T-helper 17 cell (primary cell): ENCODE measurements at places on chromosomes 1 and 21. TPM values are rescaled to one million over a fixed set of nuclear protein-coding genes. Genes with fewer than 3 reads are reported as not detected.

The RGS1 gene
- total RNA-seq = 736 TPM

The KRTAP12-2 gene
- total RNA-seq = not detected

The SHE gene
- total RNA-seq = not detected

The ASPM gene
- total RNA-seq = 0.62 TPM

DNA sequence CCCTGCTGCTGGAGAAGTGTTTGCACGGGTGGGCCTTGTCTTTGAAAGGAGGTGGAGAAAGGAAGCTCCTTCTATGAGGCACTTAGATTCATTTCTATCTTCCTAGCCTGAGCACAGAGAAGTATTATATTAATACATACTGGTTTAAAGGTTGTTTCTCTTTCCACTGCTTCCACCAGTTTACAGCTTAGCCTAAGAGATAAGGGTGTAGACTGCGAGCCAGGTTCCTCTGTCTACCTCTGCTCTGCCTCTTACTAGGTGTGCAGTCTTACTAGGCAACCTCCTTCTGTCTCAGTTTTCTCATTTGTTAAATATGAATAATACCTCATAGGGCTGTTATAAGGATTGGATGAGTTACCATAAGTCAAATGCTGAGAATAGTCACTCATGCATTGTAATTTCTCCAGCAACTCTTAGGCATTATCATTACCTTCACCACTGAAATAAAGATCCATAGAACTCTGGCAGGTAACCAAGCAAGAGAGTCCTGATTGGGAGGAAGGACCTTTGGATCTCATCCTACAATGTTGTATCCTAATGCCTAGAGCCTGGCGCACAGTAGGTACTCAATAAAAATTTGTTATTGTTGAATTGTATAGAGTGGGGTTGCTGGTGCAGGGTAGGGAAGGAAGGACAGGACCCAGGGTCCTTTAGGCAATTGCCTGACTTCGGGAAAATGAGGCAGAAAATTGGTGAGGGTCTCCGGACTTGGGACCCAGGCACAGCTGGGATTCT lies 95.1 kb downstream of the TBX19 start:
- DNase-seq = no peak

GRCh38 chr1:234943836-234944402 lies 184.7 kb downstream of the TOMM20 start:
- no peak for DNase-seq

DNA sequence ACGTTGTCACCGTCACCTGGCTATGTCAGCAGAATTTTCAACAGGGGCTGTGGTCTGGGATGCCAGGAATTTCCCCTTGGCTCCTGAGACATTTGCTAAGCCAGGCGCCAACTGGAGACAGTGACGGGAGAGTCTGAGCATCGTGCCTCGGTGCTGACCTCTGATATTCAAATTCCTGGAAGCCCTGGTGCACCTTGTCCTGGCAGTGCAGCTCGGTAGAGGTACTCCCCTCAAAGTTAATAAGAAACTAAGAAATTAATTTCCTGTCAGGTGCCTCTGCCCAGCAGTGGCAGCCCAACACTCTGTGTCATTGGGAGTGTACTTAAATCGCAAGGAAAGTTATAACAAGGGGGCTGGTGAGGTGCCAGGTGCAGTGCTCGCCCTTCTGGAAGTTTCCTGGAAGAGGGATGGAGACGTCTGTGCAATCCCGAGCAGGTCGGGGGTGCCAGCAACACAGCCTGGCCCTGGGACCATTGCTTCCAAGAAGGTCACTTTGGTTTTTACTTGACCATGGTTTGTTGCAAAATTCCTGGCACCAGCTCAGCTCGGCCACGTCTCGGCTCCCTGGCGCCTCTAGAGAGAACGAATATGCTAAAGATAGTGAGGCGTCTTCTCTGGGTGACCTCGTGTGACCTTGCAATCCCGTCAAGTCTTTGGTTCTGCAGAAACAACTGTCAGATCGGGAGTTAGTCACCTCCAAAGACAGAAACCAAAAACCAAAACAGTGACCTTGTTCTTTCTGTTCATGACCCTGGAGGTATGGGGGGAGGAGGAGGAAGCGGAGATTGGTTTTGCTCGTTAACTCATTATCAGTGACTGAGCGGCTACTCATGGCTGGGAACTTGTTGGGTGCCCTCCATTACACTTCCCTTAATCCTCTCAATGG lies 149.5 kb upstream of the VAMP3 start:
- DNase-seq = no peak

GRCh38 chr1:55210990-55211801 lies 4.0 kb downstream of the USP24 start:
- DNase-seq = no peak

DNA sequence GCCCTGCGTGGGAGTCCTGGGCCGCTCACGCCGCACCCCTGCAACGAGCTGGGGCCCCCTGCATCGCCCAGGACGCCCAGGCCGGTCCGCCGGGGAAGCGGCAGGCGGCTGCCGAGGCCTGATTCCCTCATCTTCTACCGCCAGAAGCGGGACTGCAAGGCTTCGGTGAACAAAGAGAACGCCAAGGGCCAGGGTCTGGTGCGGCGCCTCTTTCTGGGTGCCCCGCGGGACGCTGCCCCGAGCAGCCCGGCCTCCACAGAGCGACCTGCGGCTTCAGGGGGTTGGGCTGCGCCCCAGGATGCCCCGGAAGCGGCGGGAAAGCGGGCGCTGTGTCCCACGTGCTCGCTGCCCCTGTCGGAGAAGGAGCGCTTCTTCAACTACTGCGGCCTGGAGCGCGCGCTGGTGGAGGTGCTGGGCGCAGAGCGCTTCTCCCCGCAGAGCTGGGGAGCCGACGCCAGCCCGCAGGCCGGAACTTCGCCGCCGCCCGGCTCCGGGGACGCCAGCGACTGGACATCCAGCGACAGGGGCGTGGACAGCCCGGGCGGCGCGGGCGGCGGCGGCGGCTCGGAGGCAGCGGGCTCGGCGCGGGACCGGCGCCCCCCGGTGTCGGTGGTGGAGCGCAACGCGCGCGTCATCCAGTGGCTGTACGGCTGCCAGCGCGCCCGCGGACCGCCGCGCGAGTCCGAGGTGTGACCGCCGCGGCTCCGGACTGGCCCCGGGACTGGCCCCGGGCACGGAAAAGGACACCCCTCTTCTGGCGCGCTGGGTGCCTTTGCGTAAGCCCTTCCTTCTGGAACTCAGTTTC lies 2.7 kb downstream of the FAM110D start:
- DNase-seq = peak; percentile 18

GRCh38 chr1:44807364-44808062 lies 362 bp upstream of the DYNLT4 start:
- peak; percentile 73 for DNase-seq

DNA sequence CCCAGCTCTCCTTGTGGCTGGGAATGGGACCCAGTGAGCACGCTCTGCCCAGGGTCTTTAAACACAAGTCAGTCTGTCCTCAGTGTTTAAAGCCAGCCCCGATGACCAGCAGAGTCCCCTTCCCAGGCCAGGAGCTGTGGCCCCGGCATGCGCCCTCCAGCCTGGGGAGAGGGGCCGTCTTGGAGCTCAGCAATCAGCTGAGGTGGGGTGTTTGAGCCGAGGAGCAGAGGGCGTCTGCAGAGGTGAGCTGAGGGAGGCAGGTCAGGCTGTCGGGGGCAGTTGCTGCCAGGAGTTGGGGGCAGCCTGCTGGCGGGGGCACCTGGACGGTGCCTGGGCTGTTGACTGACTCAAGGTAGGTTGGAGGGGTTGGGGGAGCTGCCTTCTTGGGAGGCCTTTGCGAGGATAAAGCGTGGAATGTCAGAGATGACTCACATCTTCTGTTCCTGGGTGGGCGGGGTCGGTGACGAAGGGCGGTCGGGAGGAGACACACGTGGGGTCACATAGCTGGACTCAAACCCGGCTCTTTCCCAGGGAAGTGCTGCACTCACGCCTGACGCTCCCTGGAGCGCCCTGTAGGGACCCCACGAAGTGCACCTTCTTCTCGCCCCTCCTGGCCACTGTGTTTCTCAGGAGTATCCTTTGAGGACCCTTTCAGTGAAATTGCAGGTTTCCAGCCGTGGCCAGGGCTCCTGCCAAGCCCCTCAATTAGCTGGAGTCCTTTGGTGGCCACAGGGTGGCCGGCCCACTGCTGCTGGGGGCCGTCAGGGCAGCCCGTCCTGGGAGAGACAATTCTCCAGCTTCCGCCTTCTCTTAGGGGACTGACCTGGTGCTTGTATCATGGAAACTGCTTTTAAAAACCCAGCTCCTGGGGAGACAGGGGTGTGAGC lies 86.2 kb downstream of the SIK1 start:
- no peak for DNase-seq

DNA sequence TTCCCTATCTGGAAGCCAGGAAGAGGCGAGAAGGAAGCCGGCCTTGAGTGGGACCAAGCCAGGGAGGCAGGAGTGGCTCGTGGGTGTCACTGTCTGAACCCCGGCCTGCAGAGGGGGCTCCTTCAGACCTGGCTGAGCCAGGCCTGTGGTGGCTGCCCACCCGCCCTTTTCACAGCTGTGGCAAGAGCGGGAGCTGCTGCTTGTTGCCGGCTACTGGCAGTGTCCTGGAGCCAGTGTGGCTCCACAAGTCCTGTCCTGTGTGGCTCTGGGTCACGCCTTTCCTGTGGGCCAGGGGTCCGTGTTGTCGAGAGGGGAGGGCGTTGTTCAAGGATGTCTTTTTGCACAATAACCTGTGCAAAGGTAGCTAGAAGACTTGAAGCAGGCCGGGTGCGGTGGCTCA lies 1.3 kb downstream of the PFKL start:
- DNase-seq = no peak

- DNase-seq = no peak
These were observed 14.2 kb downstream of the VPS13D start for GRCh38 chr1:12244078-12244477.

- no peak for DNase-seq
These were observed 146.1 kb downstream of the SIPA1L2 start for GRCh38 chr1:232483826-232484225.

- DNase-seq = no peak
These were observed 134.9 kb upstream of the MAP1LC3C start for GRCh38 chr1:242133796-242134195.

DNA sequence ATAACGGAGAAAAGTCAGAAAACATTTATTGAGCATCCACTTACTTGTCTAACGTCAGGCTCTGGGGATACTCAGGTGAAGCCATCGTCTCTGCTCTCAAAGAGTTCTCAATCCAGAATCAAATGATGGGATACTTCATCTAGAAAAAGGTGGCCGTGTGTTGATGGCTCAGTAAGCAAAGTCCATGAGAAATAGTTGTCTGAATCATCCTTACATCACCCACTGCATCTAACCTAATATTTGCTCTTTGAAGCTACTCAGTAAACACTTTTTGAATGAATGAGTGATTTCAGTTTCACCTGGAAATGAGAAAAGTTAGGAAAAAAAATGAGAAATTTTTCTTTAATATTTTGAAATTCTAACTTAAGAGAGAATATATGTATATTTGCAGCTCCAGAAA lies 155.3 kb upstream of the PKN2 start:
- DNase-seq = no peak

- DNase-seq = no peak
These were observed 2.0 kb upstream of the ANKRD35 start for GRCh38 chr1:145887631-145888030.

GRCh38 chr21:43611598-43612369 lies 47.5 kb downstream of the HSF2BP start:
- no peak for DNase-seq

DNA sequence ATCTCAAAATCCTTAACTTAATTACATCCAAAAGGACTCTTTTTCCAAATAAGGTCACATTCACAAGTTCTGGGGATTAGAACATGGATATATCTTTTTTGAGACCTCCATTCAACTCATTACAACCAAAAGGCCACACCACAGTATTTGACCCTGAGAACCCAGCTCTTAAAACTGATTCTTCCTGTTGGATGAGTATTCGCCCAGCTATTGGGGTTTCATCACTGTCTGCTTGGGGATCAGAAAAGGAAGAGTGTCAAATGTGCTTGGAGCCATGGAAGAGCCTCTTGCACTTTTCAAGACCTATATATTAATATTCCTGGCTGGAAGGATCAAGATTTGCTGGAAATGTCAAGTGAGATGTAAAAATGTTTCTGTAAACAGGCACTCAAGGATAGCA lies 5.4 kb upstream of the TINAGL1 start:
- no peak for DNase-seq

GRCh38 chr21:35427320-35428000 lies 378.4 kb upstream of the RUNX1 start:
- no peak for DNase-seq

DNA sequence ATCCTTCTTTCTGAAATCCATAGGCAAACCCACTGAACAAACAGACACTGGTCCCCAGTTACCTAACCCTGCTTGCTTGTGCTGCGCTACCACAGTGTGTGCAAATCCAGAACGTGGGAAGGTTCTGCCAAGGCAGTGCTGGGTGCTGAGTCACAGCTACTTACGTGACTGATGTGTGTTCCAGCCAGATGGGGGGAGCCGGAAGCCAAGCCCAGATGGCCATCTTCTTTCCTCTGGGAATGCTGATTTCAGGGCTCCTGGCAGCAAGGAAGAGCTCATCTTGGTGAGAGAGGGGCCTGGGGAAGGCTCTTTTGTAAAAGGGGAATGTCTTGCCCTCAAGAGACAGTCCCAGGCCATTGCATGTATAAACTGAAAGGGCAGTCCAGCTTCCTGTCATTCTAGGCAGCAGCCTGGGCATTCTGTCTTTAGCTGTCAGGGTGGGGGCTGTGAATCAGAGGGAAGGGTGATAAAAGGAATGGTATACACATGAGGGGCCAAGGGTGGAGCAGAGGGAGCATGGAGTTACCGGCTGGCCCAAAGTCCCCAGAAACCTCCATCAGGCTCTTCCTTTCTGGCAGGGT lies 54.1 kb downstream of the CD46 start:
- no peak for DNase-seq

- no peak for DNase-seq
These were observed 37.7 kb upstream of the ATG4C start for GRCh38 chr1:62746086-62746808.

DNA sequence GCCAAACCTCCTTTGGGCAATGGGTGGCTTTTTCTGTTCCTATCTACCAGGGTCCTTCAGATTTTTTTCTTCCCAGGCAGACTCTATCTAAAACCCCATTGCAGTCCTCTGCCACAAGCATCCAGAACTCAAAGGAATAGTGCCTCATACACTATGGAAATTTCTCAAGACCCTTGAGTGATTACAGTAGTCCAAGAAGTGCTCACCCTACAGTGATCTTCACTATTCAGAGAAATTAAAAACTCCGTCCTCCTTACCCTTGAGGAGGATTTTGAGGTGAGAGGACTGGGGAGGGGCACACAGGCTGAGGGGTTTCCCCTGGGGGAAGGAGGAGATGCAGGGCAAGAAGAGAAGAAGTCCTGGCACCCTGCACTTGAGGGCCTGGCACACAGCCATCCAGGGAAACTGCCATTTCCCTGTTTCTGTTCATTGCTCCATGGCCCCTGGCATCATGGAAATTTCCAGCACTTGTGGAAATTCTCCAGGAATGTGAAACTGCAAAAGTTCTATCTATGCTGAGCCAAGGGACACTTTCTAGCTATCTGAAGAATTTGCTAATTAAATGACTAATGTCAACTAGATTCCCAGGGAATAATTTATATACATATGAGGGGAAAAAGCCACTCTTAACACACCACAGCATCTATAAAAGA lies 102.5 kb upstream of the ATP1B1 start:
- DNase-seq = no peak

DNA sequence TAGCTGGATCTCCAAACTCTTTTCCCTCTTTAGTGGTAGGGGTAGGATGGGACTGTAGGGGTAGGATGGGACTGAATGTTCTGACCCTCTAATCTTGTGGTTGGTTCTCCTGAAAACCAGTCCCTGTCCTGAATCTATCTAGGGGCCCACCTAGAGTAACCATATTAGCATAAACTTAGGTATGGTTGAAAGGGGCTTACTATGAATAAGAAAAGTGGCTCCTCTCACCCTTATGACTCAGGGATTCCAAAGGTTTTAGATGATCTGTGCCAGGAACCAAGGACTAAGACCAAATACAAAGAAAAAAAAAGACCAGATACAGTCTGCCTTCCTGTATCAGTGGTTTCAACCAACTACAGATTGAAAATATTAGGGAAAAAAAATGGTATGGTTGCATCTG lies 28.9 kb downstream of the RNF2 start:
- DNase-seq = no peak

GRCh38 chr1:224816062-224816461 lies 113.4 kb upstream of the DNAH14 start:
- DNase-seq = no peak
